A673 (cell line): ENCODE measurements at places on chromosomes 16 and 17.
A peak's percentile ranks its signal among the peaks of the same experiment; 100 is the strongest.

GRCh38 chr16:86145669-86146068, 246.7 kb downstream of the IRF8 start:
- DNase-seq, result no peak

GRCh38 chr17:679491-679890, 35.1 kb downstream of the VPS53 start:
- DNase-seq, result no peak

DNA sequence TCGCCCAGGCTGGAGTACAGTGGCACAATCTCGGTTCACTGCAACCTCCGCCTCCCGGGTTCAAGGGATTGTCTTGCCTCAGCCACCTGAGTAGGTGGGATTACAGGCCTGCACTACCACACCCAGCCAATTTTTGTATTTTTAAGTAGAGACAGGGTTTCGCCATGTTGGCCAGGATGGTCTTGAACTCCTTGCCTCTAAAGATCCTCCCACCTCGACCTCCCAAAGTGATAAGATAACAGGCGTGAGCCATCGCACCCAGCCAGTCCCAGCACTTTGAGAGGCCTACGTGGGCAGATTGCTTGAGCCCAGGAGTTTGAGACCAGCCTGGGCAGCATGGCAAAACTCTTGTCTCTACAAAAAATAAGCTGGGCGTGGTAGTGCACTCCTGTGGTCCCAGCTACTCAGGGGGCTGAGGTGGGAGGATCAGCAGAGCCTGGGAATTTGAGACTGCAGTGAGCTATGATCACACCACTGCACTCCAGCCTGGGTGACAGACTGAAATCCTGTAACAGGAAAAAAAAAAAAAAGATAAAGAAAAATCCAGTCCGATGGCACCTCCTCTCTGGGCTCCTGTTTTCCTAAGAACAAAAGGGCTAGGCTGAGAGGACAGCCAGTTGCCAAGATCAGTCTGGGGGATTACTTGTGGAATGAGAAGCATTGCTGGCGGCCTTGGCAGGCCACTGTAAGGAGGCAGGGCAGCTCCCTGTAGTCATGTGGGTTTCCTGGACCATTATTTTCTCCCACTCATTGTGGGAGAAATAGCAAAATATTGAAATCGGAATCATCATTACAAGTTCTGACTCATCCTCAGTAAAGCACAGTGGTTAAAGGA, 3.0 kb upstream of the PIPOX start:
- DNase-seq, result peak; percentile 81

- no peak for DNase-seq
These were observed 14.2 kb upstream of the RAP1GAP2 start for GRCh38 chr17:2782055-2782454.

DNA sequence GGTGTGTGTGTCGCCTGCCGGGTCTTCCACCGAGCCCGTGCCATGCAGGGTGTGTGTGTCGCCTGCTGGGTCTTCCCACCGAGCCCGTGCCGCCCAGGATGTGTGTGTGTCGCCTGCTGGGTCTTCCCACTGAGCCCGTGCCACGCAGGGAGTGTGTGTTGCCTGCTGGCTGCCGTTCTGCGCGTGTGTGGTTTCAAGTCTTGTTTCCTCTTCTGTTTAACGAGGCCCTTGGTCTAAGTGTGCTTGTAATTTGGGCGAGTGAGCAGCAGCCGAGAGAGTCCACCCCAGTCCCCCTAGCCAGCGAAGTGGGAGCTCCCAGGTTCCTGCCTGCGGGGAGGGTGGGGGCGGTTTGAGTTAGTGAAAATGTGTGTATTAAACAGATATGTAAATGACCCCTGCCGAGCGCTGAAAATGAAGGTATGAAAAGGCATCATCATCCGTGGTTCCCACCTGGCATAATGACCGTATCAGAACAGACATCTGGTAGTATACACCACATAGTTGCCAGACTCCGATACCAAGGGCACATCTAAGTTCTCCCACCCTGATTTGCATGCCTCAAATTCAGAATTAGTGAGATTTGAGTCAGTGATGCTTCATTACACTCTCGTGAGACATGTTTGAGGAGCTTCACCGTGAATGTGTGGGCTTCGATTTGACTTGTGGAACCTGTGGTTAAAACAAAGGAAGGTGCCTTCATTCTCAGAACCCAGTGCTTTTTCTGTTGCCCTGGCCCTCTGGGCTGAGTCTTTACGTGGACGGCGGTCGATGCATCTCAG, 114.5 kb upstream of the CHMP6 start:
- DNase-seq, result peak; percentile 60

- DNase-seq, result no peak
These were observed 31.8 kb upstream of the N4BP1 start for GRCh38 chr16:48641770-48642169.

GRCh38 chr17:62727916-62728672, 80.0 kb downstream of the MARCHF10 start:
- DNase-seq, result no peak

GRCh38 chr17:77436058-77436442, 295.3 kb downstream of the SEC14L1 start:
- peak; percentile 75 for DNase-seq

- peak; percentile 30 for DNase-seq
These were observed 20.1 kb downstream of the HBQ1 start for GRCh38 chr16:200388-200787.

DNA sequence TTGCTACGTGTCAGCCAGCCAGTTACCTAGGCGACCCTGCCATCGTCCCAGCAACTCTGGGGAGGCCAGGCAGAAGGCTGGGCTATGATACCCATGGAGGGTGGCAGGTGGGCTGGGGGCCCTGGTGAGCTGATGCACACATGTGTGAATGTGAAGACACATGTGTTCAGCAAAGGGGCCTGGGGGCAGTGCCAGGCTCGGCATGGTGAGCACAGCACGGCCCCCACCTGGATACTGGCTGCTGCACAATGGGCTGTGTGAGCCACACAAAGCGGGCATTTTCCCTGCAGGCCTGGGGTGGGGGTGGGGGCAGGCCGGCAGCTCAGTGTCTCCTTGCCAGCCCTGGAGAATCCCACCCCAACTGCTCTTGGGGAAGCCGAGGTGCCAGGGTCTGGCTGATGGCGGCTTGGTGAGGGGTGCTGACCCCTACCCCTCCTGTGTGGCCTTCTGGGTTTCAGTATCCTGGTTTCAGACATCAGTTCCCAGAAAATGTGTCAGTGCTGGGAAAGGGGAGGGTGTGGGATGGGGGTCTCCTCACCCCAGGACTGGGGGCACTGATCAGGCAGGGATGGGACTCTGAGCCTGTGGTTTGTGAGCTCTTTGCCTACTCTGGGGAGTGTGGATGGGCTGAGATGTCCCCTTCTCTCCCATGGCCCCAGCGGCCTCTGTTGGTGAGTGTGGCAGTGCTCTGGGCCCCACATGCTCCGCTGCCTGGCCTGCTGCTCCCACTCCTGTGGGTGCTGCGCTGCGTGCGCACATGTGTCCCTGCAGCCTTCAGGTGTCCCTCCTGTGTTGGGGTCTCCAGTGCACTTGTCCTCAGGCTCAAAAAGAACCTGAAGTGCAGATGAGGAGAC, 5.1 kb downstream of the LLGL1 start:
- DNase-seq, result no peak

DNA sequence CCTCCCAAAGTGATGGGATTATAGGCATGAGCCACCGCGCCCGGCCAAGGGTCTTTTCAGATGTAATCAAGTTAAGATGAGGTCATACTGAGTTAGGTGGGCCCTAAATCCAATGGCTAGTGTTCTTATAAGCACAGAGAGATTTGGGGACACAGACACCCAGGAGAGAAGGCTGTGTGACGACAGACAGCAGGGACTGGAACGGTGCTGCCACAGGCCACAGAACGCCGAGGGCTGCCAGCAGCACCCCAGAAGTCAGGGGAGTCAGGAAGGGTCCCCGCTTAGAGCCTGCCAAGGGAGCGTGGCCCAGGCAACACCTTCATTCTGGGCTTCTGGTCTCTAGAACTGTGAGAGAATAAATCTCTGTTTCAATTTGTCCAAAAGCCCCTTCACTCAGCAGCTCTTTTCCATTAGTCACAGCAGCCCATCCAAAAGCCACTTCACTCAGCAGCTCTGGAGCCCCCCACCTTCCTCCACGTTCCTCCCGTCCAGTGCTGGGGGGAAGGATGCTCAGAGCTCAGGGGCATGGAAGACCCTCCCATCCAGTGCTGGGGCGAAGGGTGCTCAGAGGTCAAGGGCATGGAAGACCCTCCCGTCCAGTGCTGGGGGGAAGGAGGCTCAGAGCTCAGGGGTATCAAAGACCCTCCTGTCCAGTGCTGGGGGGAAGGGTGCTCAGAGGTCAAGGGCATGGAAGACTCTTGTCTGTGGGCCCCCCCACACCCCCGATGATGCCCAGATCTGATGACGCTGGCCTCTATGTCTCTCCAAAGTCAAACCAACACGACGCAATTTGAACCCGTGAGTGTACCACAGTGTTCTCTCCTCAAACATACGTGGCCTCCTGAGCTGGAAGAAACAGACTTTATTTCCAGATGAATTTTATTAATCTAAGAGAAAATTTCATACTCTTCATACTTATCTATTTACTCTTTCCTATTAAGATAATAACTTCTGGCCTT, 11.9 kb downstream of the RAB40B start:
- DNase-seq, result no peak

- DNase-seq, result no peak
These were observed 22.2 kb downstream of the HLF start for GRCh38 chr17:55286681-55287589.

GRCh38 chr16:14958323-14958600, 16.6 kb upstream of the PDXDC1 start:
- DNase-seq, result no peak

- no peak for DNase-seq
These were observed 23.6 kb downstream of the RAB11FIP4 start for GRCh38 chr17:31415004-31415454.

DNA sequence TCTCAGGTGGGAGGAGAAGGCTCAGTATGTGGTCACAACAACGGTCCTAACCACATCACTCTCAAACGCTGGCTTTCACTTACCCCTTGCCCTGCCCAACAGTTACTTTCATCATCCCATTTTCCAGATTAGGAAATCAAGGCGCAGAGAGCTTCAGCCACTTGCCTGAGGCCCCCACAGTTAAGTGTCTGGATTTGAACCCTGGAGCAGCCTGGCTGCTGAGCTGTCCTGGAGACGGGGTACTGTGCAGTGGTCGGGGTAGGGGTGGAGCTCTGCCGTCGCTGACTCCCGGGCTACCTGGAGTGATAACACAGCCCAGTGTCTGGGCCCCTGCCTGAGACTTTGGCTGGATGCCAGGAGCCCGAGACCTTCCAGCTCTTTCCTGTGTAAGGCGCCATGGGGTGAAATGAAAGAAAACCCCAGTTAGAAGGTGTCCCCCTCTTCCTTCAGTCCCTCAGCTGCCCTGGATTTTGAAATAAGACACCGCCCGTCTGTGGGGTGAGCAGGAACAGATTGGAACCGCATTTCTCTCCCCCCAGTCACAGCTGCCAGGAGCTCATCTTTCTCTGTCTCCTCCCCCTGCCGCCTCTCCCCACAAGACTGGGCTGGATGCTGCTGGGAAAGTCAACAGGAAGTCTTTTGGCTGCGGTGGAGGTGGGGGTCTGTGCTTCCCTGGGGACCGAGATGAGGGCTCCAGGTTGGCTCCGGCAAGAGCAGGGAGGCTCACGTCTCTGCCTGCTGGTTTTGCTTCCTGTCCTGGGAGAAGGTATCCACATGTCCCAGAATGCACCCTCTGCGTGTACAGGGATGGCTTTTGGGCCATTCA, 280.2 kb downstream of the SEC14L1 start:
- DNase-seq, result peak; percentile 91

DNA sequence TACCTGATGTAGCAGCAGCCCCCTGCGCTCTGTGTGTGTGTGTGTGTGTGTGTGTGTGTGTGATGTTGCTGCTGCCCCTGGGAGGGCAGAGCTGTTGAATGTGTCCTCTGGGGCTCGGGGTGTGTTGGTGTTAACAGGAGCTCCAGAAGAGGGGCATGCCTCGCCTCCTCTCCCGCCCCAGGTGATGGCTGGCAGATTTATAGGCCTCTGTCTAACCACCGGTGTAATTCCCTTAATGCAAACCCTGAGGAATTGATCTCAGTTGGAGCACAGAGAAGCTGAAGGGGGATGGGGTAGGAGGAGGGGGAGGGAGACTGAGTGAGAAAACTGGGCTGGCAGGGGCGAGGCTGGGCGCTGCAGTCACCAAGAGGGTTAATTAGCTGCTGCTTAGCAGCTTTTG, 10.0 kb downstream of the CACNA1G start:
- DNase-seq, result no peak

DNA sequence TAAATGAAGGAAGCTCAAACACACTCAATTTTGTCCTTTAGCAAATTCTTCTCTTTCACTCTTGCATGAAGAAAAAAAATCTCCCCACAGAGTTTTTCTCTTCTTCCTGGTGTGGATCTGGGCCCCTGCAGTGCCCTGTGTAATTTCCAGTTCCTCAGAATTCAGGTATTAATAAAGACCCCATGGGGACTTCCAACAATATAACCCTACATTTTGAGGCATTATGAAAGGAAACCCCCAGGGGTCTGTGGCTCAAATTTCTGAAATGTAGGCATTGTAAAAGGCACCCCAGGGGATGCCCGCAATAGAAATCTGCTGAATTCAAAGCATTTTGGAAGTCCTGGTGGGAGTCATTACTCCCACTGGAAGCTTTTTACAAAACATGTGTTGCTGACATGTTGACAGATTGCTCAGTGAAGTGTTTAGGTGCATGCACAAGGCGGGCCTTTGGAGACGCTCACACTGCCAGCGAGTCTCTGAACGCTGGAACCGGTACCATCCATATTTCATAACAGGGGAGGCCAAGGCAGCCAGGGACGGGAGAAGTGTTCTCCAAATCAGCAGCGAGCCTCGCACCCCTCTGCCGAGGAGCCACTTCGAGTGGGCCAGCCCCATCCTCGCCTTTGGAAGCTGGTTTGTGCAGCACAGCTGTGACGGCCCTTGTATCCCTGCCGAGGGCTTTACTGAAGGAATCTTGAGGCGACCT, 154.0 kb downstream of the ZNF423 start:
- peak; percentile 99 for DNase-seq

DNA sequence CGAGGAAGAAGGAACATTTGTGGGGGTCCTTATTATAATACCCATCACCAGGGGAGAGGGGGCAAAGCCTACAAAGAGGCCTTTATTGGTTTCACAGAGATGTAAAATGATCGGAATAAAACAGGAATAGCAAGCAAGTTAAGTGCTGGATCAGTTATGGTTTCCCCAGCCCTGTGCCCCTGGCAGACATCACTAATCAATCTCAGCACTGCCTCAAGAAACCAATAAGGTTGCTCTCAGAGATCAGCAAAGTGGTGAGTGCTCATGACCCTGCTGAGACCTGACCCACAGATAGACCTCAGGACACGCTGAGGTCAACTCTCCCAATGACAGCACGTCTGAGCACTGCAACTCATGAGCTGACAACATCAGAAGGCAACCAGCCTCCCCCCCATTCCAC, 66.3 kb downstream of the ZNF423 start:
- no peak for DNase-seq

GRCh38 chr17:82267575-82268379, 5.7 kb downstream of the CSNK1D start:
- DNase-seq, result no peak

DNA sequence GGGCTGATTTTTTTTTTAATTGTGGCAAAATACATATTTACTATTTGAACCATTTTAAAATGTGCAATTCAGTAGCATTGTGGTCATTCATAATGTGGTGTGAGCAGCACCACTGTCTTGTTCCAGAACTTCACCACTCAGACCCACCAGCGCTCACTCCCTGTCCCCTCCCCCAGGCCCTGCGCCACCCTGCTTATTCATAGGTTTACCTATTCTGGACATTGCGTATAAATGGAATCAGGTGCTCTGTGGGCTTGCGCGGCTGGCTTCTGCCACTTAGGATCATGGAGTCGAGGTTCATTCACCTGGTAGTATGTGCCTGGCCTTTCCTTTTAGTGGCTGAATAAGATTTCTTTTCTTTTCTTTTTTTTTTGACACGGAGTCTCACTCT, 59.4 kb downstream of the NT5M start:
- DNase-seq, result no peak

GRCh38 chr17:17041018-17041521, 1.2 kb upstream of the MPRIP start:
- DNase-seq, result peak; percentile 60
